Urinary bladder (tissue), 4 donors: ENCODE measurements at places on chromosomes 5 and 9.

GRCh38 chr5:74994826-74995225 lies 57.5 kb downstream of the GCNT4 start:
- DNase-seq: no peak

- DNase-seq: no peak
Measured at GRCh38 chr9:91198405-91198804, 163.3 kb downstream of the AUH start.

GRCh38 chr9:135605238-135605781 lies 34.0 kb downstream of the GLT6D1 start:
- no peak for DNase-seq

GRCh38 chr9:126777733-126778132 lies 27.1 kb upstream of the ZBTB43 start:
- no peak for DNase-seq

GRCh38 chr9:95640336-95640735 lies 123.6 kb upstream of the PTCH1 start:
- DNase-seq: no peak

DNA sequence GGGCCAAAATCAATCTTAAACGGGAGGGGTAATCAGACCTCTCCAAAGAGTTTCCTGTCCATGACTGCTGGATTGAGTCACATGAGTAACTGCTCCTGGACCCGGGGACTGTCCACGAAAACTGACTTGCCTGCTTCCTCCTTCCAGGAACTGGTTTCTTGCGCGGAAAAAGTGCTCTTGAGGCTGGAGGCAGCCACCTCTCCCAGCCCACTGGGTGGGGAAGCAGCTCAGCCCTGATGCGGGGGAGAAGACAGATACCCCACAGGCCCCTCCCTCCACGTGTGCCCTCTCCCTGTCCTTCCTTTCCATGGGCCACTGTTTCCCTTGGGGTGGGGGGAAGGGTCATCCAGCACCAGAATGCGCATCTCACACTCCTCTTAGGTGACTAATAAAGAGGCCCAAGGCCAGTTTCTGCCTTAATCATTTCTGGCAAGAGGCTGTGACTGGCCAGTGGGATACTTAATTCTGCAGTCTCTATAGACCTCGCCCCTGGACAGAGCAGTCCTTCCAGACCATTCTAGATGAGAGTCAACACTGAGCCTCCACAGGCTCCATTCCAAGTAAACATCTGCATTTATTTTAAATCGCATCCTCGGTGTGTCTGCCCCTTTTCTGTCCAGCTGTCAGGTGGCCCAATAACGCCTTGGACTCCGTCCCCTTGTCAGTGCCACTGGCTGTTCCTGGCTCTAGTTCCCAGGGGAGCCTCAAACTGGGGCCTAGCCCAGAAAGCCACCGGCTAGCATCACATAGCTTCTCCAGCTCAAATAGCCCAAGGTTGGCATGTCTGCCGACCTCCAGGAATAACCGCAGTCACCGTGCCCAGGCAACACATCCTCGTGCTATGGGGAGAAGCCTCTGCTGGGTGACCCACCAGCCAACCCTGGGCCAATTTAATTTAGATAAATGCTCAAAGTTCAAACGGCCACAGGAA lies 12.0 kb downstream of the REXO4 start:
- no peak for DNase-seq

- no peak for DNase-seq
Measured at GRCh38 chr5:116573279-116573701, 1.3 kb downstream of the SEMA6A start.

DNA sequence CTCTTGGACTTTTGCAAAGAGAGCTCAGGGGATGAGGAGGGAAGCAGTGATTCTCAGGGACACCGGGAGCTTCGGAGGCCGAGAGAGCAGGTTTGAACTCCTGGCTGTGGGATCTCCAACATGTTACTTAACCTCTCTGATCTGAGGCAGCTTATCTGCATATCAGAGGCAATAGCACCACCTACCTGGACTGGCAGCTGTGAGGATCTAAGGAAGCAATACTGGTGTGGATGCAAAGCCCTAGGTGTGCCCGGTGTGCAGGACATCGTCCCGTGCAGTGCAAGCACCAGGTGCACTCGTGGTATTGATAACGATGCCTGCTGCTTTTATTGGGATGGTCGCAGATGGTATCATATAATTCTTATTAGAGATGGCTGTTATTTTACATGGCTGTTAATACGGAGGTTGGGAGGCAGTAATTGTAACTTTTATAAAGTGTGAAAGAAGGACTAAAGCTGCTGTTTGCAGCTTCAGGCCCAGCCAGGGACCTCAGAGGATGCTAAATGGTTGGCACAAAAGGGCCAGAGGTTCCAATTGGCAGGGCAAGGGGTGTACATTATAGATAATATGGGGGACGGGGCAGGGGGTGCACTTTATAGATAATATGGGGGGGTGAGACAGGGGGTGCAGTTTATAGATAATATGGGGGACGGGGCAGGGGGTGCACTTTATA lies 14.9 kb downstream of the COL5A1 start:
- DNase-seq: no peak

- no peak for DNase-seq
Measured at GRCh38 chr9:70133253-70134208, 89.9 kb downstream of the MAMDC2 start.

DNA sequence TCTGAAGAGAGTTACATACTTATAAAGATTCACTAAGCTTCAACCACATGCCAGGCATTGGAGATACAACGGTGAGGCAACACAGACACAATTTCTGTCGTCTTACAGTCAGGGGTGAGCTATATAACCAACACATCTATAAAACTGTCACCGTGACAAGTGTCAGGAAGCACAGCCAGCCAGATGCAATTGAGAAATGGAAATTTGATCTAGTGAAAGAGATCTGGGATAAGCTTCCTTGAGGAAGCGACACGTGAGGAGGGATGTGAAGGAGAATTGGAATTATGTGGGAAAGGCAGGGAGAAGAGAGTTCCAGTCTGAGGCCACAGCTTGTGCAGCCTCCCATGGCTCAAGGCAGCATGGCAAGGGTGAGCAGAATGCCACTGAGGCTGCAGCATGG lies 50.9 kb upstream of the ZNF354B start:
- no peak for DNase-seq

DNA sequence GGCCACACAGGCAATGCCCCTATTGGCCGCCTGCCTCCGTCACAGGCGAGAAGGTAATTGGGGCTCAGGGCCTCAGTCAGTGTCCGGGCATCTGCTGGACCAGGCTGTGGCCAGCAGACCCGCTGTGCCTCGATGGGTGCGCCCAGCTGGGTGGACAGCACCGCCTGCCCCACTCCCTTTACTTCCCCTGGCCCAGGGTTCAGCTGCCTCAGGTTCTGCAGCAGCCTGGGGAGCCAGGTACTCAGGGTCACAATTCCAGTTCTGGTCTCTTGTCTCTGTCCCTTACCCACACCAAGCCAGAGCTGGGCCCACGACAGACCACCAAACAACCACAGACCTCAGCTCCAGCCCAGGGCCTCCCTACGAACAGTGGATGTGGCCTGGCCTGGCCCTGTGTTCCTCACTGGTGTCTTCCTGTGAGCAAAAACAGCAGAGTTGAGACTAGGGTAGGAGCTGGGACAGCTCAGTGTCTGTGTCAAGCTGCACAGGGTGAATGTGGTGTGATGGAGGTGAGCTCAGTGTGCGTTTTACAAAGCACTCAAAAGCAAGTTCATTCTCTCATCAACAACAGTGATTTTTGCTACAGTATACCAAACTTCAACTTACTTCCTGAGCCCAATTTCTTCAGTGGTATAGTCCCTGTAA lies 33.4 kb upstream of the SUSD3 start:
- DNase-seq: no peak

DNA sequence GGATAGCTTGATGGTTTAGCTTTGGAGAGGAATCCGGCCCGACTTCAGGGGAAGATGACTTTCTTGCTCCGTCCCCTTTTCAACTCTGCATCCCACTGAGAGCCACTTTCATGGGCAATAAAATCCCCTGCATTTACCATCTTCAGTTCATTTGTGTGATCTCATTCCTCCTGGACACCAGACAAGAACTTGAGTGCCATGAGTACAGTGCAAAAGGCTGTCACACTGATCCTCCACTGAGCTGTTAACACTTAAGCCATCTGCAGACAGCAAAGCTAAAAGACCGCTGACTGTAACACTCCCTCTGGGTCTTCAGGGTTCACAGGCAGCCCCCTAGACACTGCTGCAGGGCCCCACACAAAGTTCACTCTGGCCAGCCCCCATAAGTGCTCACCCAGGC lies 48.3 kb upstream of the TCERG1 start:
- DNase-seq: no peak

- DNase-seq: no peak
Measured at GRCh38 chr5:163915481-163915961, 410.1 kb downstream of the MAT2B start.

GRCh38 chr5:163387589-163388343 lies 49.6 kb upstream of the CCNG1 start:
- no peak for DNase-seq

DNA sequence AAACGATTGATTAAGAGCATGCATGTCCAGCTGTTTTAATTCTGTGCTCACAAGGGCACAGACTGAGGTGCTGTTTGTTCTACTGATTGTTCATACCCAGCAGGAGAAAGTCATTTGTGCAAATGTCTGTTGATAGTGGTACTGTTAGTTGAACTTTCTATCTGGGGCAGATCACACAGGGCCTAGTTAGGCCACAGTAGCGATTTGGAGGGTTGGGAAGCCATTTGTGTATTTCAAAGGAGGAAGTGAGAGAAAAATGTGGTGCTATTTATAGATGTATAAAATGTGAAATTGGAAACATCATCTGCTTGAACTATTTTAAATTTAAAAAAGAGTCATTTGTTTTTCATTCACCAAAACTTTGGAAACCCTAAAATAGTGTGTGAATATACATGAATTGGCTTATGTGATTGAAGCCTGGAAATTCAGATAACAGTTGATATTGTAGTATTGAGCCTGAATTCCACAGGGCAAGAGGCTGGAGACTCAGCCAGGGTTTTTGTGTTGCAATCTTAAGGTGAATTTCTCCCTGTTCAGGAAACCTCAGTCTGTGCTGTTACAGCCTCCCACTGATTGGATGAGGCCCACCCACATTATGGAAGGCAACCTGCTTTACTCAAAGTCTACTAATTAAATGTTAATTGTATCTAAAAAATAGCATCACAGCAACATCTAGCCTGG lies 162.0 kb upstream of the CDKN2B start:
- DNase-seq: no peak
